ENCODE measurements at places on chromosomes 2 and 18.

- no peak for DNase-seq
These were observed 11.1 kb downstream of the COLEC12 start for GRCh38 chr18:489244-490023.

DNA sequence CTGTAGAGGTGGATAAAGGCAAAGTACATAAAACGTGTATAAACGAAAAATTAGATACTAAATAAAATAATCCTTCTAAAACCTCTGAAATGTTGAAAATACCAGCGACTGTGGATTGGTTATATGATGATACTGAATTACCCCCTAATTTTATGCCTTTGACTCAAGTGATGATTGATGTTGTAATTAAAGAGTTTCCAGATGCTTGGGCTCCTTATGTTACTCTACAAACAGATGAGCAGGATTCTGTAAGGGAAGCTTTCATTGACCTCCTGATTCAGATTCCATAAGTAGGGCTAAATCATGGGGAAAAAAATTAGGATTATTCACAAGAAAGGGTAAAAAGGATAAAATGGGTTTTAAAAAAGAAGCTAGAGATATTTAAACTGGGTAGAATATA is 418.2 kb upstream of the SLC39A10 start:
- no peak for DNase-seq

DNA sequence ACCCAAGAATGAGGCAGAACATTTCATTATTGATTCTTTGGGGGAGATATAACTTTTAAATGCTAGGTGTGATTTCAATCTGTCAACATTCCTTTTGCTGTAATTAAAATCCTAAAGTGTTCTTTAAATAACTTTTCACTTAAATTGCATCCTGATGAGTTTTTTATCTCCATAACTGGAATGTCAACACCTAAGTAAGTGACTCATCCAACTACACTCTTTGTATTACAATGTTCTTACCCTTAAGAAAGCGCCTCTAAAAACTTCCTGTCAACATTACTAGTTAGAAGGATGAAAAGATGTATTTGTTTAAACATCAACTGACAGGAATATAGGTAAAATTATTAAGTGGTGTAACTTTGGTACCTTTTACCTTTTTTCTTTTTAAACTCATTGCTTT is 1657.0 kb downstream of the LRP1B start:
- DNase-seq = no peak

DNA sequence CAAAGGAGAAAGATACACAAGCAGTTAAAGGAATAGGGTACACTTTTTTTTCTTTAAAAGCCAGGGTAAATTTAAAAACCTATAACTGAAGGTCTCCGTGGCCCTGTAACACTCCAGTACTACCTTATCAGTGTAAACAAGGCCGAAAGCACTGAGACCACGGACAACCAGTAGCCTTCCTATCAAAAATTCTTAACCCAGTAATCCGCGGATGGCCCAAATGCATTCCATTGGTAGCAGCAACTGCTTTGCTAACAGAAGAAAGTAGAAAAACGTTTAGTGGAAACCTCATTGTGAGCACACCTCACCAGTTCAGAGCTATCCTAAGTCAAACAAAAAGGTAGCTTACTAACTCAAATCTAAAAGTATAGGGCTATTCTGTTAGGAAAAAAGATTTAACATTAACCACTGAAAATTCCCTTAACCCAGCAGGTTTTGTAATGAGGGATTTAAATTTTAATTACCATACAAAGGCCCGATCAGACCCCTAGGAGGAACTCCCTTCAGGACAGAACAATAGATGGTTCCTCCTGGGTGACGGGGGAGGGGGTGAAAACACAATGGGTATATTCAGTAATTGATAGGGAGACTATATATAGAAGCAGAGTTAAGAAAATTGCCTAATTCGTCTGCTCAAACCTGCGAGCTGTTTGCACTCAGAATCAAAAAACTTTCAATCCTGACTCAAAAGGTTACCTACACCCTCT is 50.8 kb upstream of the CWC22 start:
- DNase-seq = no peak

- no peak for DNase-seq
These were observed 47.5 kb downstream of the ATP8B1 start for GRCh38 chr18:57755473-57756067.

- DNase-seq = no peak
These were observed 141.0 kb downstream of the FMNL2 start for GRCh38 chr2:152475982-152476381.

DNA sequence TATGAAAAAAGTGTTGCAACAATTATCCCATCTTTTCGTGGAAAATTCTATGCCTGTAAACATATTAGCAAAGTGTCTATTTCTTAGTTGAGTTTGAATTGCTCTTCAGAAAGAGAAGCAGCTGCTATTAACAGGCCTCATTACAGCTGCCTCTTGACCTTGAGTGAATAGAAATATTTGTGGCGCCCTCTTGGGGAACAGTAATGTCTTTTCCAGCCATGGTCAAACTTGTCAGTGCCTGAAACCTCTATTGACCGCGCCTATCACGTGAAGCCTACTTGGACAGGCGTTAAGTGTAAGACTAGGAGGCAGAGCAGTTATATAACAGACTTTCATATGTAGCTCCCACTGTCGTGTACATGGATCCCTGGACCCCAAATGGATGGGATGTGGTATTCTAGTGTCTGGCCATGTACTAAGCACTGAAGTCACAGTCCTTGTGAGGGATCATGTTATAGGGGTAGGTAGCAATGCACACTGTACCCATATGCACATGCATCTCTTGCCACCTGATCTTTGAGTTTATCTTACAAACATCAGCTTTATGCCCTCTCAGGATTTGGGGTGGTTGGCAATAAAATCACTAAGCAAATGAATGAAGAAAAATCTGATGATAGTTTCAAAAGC is 245.0 kb downstream of the PTGR3 start:
- DNase-seq = no peak

GRCh38 chr2:135124924-135125886 is 73.1 kb downstream of the RAB3GAP1 start:
- DNase-seq = no peak

DNA sequence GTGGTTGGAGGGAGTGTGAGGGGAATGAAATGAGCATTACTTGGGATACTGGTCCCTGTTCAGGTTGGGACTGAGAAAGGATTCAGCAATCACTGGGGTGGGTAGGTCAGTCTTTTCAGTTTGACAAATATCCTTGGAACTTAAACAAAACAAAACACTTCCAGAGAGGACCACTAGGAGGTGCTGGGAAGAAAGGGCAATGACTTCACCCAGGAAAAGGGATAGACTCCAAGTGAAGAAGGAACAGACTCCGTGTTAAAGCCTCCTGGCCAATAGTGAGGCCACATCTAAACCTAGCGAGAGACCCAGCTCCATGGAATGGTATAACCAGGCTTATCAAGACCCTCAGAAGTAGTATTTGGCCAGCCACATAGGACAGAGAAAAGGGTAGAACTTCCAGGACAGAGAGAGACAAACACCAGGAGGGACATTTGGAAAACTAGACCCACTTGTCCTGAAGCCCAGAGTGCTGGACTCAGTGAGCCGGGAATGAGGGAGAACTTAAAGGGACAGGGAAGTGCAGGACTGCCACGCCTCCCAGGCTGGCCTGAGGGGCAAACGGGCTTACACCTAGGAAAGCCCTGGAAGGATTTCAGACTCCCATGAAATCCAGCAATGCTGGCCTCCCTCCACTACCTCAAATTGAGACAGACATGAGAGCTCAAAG is 19.6 kb upstream of the KCNG3 start:
- no peak for DNase-seq

DNA sequence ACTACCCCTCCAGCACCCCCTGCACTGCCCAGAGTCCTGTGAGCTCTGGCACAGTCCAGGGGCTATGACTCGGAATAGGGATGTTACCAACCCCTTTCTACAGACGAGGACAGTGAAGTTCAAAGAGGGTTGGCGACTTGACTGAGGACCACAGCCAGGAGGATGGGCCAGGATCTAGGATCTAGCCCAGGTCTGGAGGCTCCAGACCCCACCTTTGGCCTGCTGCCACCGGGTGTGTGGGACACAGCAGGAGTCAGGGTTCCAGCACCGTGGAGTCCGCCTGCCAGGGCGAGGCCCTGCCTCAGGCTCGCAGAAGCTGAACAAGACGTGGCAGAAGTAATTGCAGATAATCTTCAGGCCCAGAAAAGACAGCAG is 37.9 kb upstream of the GPC1 start:
- DNase-seq = no peak

DNA sequence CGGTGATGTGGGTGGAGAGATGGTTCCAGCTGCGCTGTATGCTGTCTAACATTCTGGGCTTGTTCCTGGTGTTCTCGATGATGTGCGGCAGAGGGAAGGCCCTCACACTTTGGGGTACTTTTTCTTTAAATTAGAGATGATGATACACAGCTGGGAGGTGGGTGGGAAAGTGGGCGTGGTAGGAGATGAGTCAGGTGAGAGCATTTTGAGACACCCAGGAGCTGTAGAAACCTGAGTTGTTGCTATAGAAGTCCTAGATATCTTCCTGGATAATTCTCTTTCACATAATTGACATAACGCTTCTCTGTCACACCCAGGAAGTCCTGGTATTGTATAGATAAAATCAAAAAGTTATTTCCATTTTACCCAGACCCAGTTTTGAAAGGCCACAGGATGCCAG is 103.8 kb upstream of the ALKAL2 start:
- no peak for DNase-seq

GRCh38 chr2:165898381-165898780 is 55.2 kb downstream of the TTC21B start:
- DNase-seq = no peak

DNA sequence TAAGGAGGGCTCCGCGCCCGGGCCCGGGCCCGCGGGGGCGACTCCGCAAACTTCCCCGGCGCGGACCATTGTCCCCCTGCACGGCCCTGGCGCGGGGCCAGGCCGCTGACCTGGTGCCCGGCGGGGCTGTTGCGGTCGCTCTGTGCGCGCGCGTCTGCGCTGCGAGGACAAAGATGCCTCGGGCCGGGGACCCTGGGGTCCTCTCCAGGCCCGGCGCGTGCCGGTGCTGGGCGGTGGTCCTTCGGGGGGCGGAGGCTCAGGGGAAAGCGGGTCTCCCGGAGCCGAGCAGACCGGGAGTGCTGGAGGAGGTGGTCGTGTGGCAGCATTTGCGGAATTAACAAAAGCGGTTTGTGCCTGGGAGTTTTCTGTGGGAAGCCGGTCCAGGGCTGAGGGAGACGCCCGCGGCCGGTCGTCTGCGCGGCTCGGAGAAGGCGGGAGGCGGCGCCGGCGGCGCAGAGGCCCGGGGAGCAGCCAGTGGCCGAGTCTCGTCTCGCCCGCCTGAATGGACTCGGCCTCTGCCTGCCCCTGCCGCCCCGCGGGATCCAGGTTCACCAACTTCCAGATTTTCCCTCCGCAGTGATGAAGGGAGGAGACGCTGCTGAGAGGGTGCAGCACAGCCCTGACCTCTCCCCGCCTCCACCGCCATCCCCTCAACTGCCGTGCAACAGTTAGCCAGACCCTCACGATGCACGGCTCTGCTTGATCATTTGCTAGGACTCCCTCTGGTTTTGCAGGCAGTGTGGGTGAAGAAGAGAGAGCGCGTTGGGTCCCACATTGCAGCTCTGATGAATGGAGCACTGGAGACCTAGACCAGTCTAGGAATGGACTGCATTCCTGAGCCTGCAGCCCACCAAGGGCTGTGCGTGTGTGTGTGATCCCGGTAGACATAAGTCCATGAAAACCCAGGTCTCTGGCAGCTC is 705 bp downstream of the EFR3B start:
- no peak for DNase-seq

- DNase-seq = no peak
These were observed 11.3 kb downstream of the RAD51AP2 start for GRCh38 chr2:17506736-17507616.

GRCh38 chr2:164080486-164080885 is 344.7 kb upstream of the FIGN start:
- DNase-seq = no peak

DNA sequence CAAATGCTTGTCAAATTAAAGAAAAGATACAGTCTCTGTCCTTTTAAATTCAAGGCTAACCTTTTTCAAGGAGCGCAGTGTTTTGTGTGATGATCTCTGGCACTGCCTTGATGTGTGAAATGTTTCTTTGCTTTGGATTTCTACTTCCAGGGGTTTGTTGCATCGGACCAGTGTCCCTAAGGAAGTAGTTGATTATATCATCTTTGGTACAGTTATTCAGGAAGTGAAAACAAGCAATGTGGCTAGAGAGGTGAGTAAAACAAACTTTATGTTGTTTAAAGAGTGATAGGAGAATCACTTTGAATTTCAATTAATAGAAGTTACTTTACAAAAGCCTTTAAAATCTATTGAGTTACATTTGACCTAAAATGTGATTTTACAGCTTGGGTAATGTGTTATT is 28.8 kb downstream of the HADHB start:
- no peak for DNase-seq

DNA sequence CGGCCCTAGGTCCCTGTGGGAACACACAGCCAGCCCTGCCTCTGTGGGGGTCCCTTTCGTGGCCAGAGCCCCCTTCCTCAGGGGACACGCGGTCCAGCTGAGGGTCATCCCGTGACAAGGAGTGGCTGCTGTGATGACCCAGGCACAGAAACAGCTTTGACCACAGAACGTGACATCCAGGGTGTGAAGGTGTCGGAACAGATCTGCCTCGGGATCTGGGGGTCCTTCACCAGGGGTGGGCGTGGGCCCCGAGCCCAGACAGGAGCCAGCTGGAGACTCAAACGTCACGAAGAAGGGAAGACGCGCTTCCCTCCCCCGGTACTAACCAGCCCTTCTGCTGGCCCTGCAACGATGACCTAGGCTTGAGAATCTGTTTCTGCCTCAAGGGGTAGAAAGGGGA is 75.9 kb downstream of the NFATC1 start:
- DNase-seq = no peak

DNA sequence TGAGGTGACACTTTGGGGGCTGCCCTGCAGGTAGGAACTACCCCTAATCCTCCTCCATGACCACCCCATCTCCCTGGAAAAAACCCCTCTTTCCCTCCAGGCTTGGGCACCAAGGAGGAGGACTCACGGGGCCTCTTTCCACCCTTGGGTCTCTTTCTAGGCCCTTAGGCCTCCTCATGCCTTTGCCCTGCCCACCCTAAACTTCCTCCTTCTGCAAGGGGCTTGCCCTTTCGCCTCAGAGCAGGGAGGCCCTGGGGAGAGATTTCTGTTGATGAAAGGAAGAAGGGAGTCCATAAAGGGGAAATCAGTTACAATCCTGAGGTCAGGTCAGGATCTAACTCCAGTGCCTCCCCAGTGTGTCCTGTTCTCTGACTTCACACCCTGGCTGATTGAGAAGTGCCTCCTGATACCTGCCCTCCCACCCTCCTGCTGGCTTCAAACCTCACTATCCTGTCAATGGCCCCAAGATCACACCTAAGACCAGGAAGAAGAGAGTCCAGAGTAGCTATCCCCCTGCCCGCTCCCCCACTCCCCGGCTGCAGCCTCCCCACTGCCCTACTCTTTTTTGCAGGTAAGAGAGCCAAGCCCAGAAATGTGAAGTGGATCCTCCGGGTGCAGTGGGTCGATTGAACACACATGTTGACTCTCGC is 16.7 kb upstream of the TNS1 start:
- no peak for DNase-seq

All from glomerular endothelial cell (primary cell).